ENCODE measurements at places on chromosomes 6 and 20.

GRCh38 chr6:51394061-51394460 lies 575.4 kb downstream of the TFAP2B start:
- no peak for DNase-seq

DNA sequence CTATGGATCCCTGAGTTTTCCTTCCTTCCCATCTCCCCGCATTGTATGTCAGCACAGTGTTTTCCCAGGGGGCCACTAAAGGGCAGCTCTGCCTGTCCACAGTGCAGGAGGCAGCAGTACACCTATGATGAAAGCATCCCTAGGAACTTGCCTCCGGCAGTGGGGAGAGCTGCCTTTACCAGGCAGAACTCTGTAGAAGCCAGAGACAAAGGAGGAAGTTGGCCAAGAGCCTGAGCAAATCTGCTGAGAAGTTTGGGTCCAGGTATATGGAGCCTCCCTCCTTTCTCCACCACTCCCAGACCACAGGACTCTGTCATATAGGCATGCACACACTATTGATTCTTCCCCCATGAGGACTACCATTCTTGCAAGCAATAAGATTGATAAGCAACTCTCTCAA lies 282.7 kb downstream of the TBC1D7 start:
- DNase-seq, result no peak

GRCh38 chr6:79684876-79685275 lies 53.7 kb downstream of the SH3BGRL2 start:
- DNase-seq, result no peak

DNA sequence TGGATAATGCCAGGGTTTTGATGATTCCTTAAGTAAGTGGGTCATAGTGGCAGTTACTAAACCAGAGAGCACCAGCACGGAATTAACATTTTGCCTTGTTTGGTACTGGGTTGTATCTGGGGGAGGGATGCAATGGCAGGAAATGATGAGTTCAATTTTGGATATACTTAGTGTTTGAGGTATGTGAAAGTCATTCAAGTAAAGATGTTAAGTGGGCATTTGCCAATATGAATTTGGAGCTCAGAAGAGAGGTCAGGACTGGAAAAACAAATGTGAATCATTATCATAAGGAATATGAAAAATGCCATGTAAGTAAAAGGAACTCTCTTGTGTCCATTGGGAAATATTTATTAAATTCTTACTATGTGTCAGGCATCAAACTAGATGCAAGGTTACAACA lies 6.2 kb downstream of the PXT1 start:
- no peak for DNase-seq

DNA sequence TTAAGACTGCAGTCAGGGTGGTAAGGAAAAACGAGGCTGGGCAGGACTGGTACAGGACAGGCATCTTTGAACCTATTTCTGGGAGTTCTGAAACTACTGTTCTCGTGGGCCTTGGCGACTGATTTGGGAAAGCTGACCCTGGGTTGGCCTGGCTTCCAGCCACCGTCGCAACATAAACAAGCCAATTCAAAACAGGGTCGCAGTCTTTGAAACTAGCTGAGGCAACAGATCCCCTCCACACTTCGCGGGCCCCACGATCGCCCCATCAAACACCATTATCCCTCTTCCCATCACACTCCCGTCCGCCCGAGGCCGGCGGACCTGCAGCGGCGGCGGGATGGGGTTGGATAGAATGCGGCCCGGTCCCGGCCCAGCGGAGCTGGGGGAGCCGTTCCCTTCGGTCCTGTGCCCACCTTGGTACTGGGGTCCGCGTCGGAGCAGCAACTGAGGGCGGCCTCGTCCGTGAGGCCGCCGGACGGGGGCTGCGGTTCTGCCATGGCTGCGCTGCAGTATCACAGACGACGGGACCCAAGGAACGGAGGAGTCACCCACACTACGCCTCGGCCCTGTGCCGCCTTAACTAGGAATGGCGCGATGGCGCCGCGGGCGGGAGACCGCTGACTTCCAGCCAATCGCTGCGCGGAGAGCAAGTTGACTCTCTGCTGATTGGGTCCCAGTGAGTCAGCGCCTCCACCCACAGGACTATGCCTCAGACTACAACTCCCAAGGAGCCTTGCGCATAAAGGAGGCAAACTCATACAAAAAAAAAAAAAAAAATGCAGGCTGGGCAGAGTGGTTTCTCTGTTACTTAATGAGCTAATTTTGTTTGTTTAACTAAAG lies at the start of gene GLO1:
Gene GLO1, minus strand, starts transcription at position 588 of the 840 bp plus-strand sequence. Its CDS starts 91 bp downstream, at position 497.
- DNase-seq, result peak; percentile 99

DNA sequence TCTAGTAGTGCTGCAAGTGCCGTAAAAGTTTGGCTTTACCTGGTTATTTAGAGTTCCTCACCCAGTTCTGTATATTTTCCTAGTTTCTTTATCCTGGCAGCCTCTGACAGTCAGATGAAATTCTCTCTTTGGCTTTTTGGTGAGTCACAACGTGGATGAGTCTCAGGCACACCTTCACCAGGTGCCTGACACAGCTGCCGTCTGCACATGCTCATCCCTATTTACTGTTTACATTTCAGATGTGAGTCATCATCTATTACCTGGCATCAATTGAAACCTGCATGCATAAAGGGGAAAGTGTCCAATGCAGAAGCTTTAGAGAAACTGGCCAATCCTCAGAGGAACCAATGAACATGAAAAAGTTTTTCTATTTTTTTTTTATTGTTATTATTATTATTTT lies 33.3 kb upstream of the ADGRF4 start:
- no peak for DNase-seq

DNA sequence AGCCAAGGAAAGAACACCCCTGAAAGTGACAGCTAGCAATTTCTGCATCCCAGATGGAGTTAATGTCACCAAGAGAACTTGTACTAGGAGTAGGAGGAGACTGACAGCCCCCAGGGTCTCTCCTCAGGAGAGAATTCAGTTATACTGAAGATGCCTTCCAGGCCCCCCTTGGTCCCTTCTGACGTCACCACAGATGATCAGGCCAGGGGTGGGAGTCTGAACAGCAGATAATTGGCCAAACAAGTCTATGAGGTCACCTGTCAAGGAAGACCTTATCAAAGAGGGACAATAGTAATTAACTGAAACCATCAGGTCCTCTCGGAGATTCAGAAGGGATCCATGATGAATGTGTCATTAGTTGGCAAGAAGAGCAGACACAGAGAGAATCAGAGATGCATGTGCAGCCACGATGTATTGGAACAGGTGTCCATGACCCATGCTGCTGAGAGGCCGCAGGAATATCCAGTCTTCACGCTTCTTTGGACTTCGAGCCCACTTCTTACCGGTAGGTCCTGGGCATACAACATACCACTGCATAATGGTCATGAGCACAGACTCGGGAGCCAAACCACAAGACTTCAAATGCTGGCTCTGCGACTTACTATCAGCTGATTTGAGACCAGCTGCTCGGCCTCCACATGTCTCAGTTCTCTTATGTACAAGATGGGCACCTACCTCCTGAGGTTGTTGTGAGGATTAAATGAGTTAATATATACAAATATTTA lies 10.2 kb downstream of the TRIM10 start:
- DNase-seq, result no peak

GRCh38 chr20:24102290-24102689 lies 113.7 kb upstream of the GGTLC1 start:
- no peak for DNase-seq

- no peak for DNase-seq
These were observed 185.9 kb downstream of the ESR1 start for GRCh38 chr6:151993364-151993763.

- no peak for DNase-seq
These were observed 8.6 kb downstream of the SYNDIG1 start for GRCh38 chr20:24477831-24478547.

DNA sequence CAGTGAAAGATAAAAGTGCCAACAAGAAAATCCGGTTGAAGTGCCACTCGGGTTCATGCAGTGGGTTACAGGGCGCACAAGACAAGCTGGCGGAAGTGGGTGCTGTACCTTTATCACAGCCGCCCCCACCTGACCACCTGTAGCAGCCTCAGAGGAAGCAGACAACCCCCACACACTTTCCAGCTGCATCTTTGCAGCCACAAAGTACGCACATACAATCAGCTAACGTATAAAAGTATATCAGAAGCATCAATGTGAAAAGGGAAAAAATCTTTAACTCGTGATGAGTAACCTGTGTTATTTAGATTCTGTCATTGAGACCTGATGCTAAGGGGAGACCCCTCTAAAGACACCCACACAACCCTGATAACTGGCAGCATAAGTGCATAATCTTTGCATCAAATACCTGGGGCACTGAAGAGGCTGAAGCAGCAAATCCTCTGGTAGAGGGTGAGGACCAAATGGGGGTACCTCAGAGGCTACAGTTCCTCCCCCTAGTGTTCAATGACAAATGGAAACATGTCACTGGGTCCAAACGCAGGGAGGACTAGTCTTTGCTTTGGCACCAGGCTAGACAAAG lies 22.1 kb downstream of the BACH2 start:
- DNase-seq, result no peak

GRCh38 chr6:34281702-34282334 lies 33.0 kb upstream of the SMIM29 start:
- DNase-seq, result no peak

- no peak for DNase-seq
These were observed 213.9 kb downstream of the UNC5CL start for GRCh38 chr6:40825102-40825501.

DNA sequence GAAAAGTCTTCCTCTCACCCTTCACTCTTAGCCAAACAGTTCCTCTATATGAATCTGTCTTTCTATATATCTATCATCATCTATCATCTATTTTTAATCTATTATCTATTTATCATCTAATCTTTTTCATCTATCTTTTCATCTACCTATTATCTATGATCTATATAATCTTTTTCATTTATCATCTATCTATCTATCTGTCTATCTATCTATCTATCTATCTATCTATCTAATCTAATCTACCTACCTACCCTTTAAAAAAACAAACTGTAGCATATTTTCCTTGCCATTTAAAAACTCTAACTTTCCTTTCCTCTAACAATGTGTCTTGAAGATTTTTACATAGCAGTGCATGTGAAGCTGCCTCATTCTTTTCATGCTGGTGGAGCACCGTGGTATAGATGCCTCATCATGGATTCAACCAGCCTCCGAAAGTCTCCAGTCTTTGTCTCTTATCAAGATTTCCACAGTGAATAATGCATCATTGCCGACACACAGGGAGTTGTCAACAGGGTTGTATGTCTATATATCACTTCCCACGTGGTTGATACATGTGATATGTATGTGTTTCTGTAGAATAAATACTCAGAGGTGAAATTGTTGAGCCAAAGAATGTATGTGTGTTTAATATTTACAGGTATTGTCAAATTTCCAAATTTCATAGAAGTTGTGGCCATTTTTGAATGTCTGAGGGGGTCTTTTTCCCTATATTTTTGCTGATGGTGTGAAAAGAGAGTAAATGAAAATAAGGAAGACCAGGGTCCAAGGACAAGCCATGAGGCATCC lies 51.3 kb downstream of the VEGFA start:
- no peak for DNase-seq

GRCh38 chr20:57594092-57594951 lies 25.9 kb downstream of the ZBP1 start:
- peak; percentile 36 for DNase-seq

GRCh38 chr6:55937951-55938690 lies 62.7 kb upstream of the BMP5 start:
- no peak for DNase-seq

GRCh38 chr20:4227085-4227821 lies 211.9 kb upstream of the RNF24 start:
- DNase-seq, result peak; percentile 72

DNA sequence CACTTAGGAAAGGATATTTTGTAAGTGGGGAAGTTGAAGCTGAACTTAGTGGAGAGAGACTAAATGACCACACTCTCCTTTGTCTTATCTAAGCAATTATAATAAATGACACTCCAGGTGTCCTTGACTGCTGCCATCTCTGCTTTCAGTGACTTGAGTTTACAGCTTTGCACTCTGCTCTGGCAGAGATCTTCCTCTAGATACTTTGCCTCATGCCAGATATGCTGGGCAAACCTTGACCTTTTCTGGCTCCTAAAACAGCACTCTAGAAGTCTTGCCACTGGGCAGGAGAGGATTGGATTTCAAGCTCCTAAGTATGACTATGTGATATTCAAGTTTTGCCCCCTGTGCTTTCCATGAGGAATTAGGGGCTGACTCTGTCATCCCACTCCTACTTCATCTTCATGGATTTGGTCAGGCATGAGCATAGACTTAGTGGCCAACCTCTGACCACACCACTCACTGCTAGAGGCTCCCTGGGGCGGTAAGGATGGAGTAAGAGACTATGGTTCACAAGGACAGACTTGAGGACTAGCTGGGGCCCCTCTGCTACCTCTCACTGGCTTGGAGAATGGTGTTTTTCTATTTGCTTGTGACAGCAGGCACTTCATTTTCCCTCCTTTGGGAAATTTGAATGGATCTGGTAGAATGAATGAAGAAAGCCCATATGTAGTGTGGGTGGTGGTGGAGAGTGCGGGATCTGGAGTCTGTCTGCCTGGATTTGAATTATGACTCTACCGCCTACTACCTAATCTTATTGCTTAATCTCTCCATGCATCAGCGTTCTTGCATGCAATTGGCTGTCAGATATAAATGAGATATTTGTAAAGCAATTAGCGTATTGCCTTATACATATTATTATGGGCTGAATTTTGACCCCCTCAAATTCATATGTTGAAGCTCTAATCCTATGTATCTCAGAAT lies 191.4 kb downstream of the REV3L start:
- peak; percentile 24 for DNase-seq

GRCh38 chr20:7275645-7276237 lies 508.3 kb downstream of the BMP2 start:
- no peak for DNase-seq

GRCh38 chr20:13865791-13866351 lies 81.0 kb downstream of the NDUFAF5 start:
- peak; percentile 42 for DNase-seq

- peak; percentile 65 for DNase-seq
These were observed at the start of gene ZNF512B for GRCh38 chr20:63969838-63970713. TSS of gene ZNF512B (minus strand) at chr20:63969930. CDS start at chr20:63967950, 1,980 bp downstream.

GRCh38 chr20:48906221-48906877 lies 15.2 kb upstream of the ARFGEF2 start:
- no peak for DNase-seq

DNA sequence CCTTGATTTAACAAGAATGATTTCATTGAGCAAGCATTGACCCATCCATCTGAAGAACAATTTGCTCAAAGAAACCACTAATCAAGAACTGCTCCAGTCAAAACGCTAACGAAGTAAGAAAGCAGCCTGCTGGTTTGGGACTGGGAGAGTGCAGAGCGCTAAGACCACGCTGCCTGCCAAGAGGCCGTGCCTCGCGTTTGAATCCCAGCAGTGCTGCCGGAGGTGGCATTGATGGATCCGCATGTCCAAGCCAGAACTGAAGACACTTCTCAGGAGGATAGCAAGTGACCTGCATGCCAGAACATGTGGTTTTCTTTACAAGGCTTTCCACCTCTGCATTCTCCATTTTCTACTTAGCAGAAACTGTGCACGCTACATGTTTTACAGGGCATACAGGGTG lies 105.2 kb upstream of the FOXC1 start:
- no peak for DNase-seq

- DNase-seq, result peak; percentile 32
These were observed 7.6 kb downstream of the RIPOR2 start for GRCh38 chr6:24927985-24928745.
